ENCODE measurements at places on chromosomes 5 and 9. TPM values are rescaled to one million over a fixed set of nuclear protein-coding genes. Genes with fewer than 3 reads are reported as not detected.

MYMK gene
- not detected for polyA plus RNA-seq

- no peak for DNase-seq
Observed at GRCh38 chr5:159007235-159007634, 92.5 kb downstream of the EBF1 start.

DNA sequence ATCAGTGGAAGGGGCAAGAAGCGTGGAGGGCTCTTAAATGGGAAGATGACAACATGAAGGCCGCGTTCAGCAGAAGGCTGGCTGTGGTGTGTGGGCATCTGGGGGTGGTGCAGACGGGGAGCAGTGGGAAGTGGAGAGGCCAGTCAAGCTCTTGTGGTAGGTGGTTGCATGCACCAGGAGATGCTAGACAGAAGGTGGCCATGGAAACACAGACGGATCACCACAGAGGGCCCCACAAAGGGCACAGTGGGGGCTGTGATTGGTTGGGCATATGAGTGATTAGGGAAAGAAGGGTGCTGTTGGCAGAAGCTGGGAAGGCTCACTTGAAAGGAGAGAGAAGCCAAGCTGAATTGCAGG lies 14.7 kb downstream of the MTMR12 start:
- no peak for DNase-seq

DNA sequence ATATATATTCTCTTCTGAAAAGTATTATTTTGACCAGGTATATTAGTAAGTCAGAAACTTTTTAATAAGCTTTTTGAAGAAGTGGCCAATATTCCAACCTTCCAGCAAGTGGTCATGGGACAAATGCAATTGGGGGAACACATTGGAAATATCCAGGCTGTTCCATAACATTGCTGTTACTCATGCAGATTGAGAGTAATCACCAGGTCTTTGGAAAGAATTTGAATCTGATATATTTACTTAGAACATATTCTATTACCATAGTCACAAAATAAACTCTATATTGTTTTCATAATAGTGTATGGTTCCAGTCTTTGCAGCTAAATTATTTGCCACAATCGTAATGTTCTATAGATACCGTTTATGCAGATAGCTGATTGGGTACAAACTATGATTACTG lies 102.8 kb downstream of the TAF11L14 start:
- no peak for DNase-seq

GRCh38 chr5:1671351-1671750 lies 128.3 kb downstream of the MRPL36 start:
- no peak for DNase-seq

DNA sequence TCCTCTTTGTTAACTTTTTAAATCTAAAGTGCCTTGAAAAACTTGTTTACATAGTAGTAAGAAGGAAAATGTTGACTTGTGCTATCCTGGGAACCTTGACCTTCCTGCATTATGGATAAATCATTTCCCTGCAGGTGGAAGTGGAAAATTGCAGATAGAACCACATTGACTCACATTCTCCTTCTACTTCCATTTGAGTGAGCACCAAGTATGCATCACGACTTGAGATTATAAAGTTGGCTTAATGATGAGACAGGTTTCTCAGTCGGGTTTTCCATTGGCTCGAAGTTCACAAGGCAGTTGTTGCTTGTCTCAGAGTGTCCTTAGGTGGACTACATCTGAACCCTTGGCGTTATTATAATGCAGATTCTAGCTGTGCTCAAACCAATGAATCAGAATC lies 39.9 kb downstream of the DOCK8 start:
- no peak for DNase-seq

- no peak for DNase-seq
Observed at GRCh38 chr9:107868186-107868585, 378.6 kb upstream of the KLF4 start.

- no peak for DNase-seq
Observed at GRCh38 chr5:91206103-91206502, 177.0 kb downstream of the ARRDC3 start.

GRCh38 chr9:107239474-107239873 lies 43.6 kb upstream of the RAD23B start:
- DNase-seq = no peak

COL23A1 gene
- polyA plus RNA-seq = 5.8 TPM

MOB3B gene
- polyA plus RNA-seq = 24.6 TPM

AGXT2 gene
- 1.4 TPM for polyA plus RNA-seq
